ENCODE measurements at places on chromosomes 6 and 20.

DNA sequence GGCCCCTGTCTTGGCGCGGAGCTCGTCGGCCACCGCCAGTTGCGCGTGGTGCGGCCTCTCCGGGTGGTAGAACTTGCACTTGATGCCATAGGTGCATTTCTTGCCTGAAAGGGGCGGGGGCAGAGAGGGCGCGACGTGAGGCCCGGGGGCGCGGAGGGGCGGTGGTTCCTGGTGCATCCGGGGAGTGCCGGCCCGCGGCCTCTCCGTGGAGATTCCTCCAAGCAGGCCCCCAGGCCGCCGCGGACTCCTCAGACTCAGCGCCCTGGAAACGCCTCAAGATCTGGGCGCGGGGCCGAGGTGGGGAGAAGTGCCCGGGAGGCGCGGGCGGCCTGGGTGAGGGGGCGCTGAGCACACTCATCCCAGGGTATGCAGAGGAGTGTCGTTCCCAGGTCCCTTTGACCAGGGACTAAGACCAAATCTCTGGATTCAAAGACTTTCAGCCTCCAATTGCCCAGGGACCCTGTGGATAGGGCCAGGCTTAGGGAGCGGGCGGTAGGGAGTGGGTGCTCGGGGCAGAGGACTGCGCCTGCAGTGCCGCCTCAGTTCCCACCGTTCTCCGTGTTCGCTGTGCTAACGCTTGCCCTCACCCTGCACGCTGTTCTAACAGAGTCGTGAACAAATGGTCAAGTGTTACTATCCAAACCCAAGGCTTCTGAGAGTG is 33.3 kb downstream of the ZC3H12D start:
- DNase-seq, result no peak

GRCh38 chr6:150813993-150814359 is 51.5 kb upstream of the MTHFD1L start:
- no peak for DNase-seq

- no peak for DNase-seq
Measured at GRCh38 chr6:41097467-41098090, 24.8 kb downstream of the NFYA start.

DNA sequence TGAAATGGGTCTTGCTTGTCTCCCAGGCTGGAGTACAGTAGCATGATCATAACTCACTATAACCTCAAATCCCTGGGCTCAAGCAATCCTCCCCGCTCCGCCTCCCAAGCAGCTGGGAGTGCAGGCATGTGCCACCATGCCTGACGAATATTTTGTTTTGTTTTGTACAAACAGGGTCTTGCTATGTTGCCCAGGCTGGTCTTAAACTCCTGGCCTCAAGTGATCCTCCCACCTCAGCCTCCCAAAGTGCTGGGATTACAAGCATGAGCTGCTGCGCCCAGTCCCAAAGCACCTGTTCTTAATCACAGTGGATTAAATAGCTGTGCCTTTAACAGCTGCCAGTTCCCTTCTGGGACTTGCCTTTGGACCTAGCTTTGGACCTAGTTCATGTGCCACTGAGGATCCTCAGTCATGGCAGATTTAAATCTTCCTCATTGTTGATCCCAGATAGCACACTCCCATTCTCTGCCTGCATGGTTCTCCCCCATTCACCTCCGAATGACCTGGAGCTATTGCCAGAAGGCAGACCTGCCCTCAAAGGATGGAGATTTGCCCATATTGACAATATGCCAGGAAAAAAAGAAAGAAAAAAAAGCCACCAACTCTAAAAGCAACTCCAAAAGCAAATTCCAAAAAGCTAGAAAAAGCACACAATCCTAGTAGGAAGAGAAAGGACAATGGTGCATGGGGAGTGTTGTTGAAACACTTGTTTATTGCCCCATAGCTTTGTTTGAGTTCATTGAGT is 10.6 kb downstream of the POFUT1 start:
- DNase-seq, result no peak

All from NCI-H1092 (cell line).